ENCODE measurements at places on chromosomes 13 and 19. TPM values are rescaled to one million over a fixed set of nuclear protein-coding genes. Genes with fewer than 3 reads are reported as not detected.
A peak's percentile ranks its signal among the peaks of the same experiment; 100 is the strongest.

GRCh38 chr13:74555651-74556420 is 421.6 kb upstream of the KLF12 start:
- DNase-seq: no peak

Gene TUBA3C
- total RNA-seq: not detected

Gene DENND1C
- 105 TPM for total RNA-seq

Gene SLC25A42
- 18.2 TPM for total RNA-seq

Gene SAMD1
- total RNA-seq: 41.6 TPM

- DNase-seq: no peak
Measured at GRCh38 chr19:57010541-57010940, 109.2 kb upstream of the USP29 start.

DNA sequence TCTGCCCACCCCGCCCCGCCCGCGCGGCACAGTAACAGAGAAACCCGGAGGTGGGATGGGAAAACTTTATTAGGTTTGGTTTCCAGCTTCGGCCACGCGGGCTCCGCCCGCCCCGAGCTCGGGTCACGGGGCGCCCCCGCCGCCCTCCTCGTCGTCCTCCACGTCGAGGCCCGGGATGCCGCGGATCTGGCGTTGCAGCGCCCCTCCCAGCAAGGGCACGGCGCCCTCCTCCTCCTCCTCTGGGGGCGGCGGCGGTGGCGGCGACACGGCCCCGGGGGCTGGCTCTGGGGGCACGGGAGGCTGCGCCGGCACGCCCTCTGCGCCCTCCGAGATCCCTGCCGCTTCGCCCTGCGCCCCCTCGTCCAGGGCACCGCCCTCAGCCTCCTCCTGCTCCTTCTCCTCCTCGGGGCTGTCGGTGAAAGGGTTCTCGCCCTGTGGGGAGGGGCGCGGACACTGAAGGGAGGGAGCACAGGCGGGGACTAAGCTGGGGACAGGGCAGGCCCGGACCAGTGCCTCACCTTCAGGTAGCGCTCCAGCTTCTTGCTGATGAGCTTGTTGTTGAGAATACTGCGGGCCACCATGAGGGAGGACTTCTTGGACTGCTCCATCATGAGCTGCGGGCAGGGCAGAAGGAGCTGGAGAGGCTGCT is 536 bp upstream of the AKAP8 start:
- no peak for DNase-seq

DNA sequence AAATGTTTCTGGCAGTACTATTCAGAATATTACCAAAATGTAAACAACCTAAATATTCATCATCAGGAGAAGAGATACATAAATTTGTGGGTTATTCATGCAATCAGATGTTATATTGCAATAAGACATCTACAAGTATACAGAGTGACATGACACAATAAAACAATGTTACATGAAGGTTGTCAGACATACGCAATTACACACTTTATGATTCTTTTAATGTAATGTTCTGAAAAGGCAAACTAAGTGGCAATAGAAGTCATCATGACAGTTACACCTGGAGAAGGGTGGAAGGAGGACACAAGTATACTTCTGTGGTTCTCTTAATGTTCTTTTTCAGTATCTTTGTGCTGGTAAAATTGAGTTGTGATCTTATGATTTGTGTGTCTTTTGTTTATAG is 95.8 kb upstream of the PRR20A start:
- no peak for DNase-seq

Gene CYP4F22
- total RNA-seq: 0.84 TPM

GRCh38 chr13:40220299-40220935 is 446.0 kb downstream of the FOXO1 start:
- peak; percentile 61 for DNase-seq

DNA sequence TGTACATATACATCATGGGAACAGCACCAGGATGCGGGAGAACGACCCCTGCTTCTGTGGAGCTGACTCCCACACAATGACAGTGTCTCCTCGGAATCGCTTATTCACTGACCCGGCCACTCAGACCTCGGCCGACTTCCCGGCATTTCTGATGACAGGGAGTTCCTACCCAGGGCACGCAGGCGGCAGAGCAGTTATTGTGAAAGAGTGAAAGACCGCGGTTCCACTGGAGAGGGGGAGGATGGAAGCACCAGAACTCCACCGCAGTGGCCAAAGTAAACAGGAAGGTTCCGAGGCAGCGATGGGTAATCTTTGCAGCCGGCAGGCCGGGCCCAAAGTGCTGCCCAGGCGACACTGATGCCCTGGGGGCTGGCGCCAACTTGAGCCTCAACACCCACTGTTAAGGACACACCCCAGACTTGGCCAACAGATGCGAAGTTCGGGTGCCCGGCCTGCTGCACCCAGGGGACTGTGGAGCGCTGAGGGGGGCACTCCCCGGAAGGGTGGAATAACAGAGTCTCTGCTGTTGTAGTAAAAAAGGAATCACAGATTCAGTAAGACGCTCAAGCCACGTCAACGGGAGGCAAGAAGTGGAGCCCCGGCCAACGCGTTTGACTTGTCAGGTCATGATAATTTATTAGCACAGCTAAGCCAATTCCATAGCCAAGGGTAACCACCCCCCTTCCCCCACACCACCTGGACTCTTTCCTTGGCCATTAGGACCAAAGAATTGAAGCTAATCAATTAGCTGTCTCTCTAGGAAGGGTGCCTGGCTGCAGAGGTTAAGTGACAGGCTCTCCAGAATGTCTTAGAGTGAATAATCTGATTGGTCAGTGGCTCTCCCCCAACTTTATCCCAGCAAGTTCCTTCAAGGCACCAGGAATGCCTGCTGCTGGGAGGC is 5.8 kb downstream of the MLLT1 start:
- DNase-seq: no peak

DNA sequence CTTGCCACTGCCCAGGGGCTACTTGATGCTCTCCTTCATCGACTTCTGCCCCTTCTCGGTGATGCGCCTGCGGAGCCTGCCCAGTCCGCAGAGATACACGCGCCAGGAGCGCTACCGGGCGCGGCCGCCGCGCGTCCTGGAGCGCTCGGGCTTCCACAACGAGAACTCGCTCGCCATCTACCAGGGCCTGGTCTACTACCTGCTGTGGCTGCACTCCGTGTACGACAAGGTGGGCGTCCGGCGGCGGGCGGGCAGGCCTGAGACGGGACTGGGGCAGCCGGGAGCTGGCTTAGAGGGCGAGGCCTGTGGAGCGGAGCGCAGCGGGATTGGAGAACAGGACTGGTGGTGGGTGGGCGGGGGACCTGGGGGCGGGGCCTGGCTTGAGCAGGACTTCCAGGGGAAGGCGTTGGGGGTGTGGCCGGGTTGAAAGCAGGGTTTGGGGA is 12.7 kb upstream of the PSMD8 start:
- DNase-seq: peak; percentile 77

Gene ERICH6B
- not detected for total RNA-seq

Gene ELSPBP1
- total RNA-seq: not detected

DNA sequence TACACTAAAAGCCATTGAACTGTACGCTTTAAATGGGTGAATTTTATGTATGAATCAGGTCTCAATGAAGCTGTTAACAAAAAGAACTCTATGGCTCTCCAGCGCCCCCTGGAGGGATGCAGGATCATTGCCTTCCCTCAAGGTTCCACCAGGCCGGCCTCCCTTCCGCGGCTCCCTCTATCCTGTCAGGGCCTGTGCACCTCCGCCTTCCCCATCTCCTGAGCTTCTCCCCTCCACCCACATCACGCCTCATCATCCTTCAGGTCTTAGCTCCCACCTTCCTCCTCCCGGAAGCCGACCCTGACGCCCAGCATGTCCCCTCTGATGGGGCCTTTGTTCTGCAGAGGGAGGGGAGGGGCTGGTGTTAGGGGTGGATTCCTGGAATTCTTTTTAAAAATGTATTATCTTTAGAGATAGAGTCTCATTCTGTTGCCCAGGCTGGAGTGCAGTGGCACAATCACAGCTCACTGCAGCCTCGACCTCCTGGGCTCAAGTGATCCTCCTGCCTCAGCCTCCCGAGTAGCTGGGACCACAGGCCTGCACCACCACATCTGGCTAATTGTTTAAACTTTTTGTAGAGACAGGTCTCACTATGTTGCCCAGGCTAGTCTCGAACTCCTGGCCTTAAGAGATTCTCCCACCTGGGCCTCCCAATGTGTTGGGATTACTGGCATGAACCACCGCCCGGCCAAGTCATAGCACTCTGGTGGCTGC is 27.7 kb downstream of the MEIS3 start:
- DNase-seq: peak; percentile 86

Gene LYL1
- 4.8 TPM for total RNA-seq

Gene MIR17HG
- 15.7 TPM for total RNA-seq

- DNase-seq: peak; percentile 18
Measured at GRCh38 chr19:23770672-23771250, 12.1 kb upstream of the ZNF681 start.

Gene PSPN
- 3.1 TPM for total RNA-seq

Gene GFY
- total RNA-seq: not detected

DNA sequence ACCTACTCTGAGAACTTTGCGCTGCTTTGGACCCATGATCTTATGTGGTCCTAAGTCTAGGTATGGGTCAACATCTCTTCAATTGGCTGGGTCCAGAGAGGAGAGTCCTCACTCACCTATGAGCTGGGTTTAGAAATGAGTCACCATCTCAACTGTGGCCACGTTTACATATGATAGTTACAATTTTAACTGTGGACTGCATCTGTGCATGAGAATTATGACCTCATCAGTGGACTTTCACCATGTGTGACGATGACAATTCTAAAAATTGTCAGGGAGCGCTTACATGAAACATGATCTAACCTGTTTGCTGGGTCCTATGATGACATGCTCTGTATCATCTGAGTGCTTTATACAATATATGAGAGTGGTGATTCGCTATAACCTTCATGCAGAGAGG is 12.7 kb upstream of the ZNF724 start:
- DNase-seq: no peak

Gene PPM1N
- total RNA-seq: 6.8 TPM

GRCh38 chr13:70394031-70394548 is 285.8 kb upstream of the KLHL1 start:
- DNase-seq: no peak

DNA sequence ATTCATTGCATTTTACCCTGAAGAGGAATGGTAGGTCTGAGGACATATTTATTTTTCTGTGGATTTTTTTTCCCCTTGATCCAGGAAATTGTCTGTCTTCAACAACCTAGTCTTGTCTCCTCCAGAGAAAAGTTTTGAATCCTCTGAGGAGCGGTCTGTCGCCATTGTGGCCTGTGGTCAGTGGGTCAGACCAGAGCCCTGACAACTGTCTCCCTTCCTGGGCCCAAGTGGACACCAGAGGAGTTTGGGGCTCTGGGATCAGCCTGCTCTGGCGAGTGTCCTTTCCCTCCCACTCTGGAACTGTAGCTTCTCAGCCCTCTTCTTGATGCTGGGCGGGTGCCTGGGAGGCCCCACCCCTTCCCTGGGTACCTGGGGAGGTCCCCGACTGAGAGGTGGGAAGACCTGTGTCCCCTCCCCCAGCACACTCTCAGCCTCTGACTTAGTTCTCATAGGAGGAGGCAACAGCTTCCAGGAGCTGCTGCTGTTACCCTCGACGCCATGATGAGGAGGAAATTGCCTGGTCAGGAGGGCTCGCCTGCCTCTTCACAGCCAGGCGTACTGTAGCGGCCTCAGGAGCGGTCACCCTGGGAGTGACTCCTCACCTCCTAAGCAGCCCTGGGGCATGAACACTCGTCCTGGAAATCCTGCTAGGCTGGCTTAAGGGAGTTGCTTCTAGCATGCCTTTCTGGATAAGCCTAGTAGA is 110.3 kb downstream of the GGACT start:
- DNase-seq: no peak

- DNase-seq: no peak
Measured at GRCh38 chr13:24931450-24932251, 164.3 kb upstream of the PABPC3 start.

DNA sequence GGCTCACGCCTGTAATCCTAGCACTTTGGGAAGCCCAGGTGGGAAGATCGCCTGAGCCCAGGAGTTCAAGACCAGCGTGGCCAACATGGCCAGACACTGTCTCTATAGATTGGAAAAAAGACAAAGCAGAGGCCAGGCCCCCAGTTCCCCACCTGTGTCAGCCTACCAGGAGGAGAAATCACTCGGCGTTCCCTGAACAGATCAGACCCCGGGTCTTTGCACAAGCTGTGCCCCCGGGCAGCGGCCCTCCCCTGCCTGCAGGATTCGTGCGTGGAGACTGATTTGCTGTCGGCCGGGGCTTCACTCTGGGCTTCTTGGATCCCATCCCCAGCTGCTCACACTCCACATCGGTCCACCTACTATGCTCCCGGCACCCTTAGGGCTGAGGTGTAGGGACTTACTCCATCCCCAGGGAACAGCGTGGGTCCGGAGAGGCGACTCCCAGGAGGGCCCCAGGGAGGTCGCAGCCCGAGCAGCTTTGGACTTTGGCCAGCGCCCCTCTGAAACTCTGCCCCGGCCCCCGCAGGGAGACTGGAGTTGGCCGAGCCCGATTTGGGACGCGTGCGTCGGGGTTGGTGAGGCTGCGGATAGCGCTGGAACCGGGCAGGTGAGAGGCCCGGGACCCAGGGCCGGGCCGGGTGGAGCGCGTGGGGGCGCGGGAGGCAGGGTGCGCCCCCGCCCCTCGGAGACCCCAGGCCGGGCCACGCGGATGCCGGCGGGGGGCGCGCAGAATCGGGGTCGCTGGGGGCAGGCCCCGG is 515 bp upstream of the EFNA2 start:
- DNase-seq: no peak

Gene ZNF177
- 3.8 TPM for total RNA-seq

DNA sequence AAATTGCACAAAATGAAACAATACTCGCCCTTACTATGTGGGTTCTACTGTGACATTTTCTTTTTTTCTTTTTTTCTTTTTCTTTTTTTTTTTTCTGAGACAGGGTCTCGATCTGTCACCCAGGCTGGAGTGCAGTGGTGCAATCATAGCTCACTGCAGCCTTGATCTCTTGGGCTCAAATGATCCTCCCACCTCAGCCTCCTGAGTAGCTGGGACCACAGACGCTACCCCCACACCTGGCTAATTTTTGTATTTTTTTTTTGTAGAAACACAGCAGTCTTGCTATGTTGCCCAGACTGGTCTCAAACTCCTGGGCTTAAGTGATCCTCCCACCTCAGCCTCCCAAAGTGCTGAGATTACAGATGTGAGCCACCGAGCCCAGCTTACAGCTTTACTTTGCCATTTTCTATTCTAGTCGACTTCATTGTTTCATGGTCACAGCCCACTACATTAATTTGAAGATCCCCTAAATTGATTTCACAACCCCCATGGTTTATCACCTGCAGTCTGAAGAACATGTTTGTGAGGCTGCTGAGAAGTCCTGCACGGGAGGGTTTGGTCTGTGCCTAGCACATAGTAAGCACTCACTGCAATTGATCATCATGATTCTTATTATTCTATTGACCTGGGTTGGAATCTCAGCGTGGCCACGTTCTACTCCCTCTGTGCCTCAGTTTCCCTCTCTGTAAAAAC is 3.8 kb downstream of the BCL3 start:
- DNase-seq: no peak

Gene PROZ
- total RNA-seq: not detected

DNA sequence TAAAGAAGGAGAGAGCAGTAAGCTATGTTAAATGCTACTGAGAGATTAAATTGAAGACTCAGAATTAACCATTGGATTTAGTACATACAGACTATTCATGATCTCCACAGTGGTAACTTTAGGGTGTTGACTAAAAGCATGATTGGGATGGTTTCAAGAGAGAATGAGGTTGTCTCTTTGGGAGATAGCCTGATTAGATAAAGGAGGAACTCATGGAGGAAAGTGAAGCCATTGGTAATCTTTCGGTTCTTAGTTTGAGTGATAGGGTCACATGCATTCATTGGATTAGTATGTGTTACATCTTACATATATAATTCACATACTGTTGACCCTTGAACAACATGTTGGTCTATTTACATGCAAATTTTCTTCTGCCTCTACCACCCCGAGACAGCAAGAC is 18.8 kb upstream of the KL start:
- DNase-seq: no peak
